ENCODE measurements at places on chromosomes 4 and X.

DNA sequence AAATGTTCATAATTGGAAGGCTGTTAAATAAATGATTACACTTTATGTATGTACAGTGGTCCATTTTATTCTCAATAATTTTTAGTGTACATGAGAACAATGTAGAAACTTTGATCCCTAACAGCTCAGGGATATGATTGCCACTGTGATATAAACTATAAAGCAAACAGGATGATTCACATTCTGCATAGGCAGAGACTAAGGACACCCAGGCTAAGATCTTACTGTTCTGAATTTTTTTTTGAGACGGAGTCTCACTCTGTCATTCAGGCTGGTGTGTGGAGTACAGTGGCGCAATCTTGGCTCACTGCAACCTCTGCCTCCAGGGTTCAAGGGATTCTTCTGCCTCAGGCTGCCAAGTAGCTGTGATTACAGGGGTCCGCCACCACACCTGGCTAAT lies 186.6 kb downstream of the PDGFC start:
- DNase-seq = no peak

GRCh38 chr4:182090186-182090585 lies 153.0 kb upstream of the TENM3 start:
- DNase-seq = no peak

DNA sequence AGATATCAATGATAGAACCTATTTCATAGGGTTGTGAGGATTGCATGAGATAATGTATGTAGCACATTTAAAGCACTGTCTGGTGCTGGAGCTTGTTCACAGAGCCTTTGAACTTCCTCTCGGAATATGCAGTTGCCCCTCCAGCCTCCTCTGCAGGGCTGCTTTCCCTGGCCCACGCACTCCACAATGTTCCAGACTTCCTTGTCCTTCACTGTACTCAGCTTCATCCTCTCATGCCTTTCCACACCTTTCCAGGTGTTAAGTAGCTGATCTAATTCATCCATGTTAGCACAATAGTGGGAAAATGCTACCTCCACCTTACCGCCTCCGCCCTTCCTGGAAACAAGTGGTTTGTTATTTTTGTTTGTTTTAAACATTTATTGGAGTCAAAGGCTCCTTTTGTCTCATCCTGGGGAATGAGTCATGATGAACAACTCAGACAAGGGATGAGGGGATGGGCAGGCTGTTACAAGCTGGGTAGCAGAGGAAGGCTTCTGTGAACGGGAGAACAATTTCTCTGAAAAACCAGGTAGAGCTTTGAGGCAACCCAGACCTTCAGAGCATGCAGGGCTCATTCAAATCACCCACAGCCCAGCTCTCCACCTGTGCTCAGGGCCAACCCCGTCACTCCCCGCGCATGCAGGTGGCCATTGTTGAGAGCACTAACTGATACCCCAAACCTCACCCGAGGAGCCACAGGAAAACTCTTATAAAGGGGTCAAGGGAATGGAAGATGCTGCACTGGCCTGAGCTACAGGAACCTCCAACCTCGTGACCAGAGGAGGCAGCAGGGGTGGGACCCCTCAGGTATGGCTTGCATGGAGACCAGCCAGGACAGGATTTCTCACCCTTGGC lies 84.9 kb upstream of the TBL1X start:
- no peak for DNase-seq

DNA sequence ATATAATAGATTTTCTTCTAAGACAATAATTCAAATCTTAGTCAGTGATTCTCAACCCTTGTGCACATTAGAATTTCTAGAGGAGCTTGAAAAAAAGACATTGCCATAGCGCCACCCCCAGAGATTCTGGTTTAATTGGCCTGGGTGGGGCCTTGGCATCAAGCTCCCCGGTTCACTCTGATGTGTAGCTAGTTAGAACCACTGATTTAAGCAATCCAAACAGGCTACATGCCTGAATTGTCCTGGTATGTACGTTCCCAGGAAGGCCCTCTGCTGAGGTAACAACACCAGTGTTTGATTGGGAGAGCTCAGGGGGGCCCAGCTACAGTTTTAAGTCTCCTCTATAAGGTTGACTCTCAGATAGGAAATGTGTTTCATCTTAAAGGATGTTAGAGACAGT lies 1.3 kb upstream of the ATP10D start:
- no peak for DNase-seq

GRCh38 chr4:80178964-80179363 lies 18.3 kb upstream of the PRDM8 start:
- no peak for DNase-seq

GRCh38 chr4:108536577-108536976 lies 83.8 kb upstream of the RPL34 start:
- no peak for DNase-seq

GRCh38 chr4:3047464-3048286 lies 26.7 kb downstream of the HTT-AS start:
- DNase-seq = peak; percentile 37

GRCh38 chr4:16048619-16049419 lies 35.0 kb downstream of the PROM1 start:
- no peak for DNase-seq

GRCh38 chr4:65911720-65912119 lies 241.4 kb upstream of the EPHA5 start:
- no peak for DNase-seq

- no peak for DNase-seq
These were observed 14.2 kb downstream of the SORBS2 start for GRCh38 chr4:185797596-185798338.

GRCh38 chr4:184294606-184295133 lies 77.0 kb upstream of the ENPP6 start:
- DNase-seq = no peak

All from stimulated activated CD4-positive, alpha-beta T cell treated with anti-CD3 and anti-CD28 coated beads, Interleukin-1b, Interleukin-23, amount 100 ng/mL, for 24 hours (primary cell).